ENCODE measurements at places on chromosomes 5 and 9.

DNA sequence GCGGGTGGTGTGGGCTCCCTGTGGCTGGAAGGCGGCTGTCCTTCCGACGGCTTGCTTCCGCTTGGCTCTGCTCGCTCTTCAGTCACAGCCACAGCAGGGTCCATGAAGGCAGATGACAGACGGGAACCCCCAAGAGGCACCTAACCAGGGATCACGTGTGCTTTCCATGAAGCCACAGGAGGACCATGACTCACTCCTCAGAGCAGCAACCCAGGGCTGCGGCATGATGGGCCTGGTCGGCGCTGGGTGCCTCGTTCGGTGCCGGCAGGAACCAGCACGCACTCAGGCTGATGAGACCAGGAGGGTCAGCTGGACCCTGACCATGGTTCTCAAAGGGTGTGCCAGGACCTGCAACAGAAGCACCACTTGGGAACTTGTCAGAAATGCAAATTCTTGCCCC is 32.8 kb upstream of the MED10 start:
- no peak for DNase-seq

- no peak for DNase-seq
These were observed 238.4 kb downstream of the GOLPH3 start for GRCh38 chr5:31935496-31936369.

DNA sequence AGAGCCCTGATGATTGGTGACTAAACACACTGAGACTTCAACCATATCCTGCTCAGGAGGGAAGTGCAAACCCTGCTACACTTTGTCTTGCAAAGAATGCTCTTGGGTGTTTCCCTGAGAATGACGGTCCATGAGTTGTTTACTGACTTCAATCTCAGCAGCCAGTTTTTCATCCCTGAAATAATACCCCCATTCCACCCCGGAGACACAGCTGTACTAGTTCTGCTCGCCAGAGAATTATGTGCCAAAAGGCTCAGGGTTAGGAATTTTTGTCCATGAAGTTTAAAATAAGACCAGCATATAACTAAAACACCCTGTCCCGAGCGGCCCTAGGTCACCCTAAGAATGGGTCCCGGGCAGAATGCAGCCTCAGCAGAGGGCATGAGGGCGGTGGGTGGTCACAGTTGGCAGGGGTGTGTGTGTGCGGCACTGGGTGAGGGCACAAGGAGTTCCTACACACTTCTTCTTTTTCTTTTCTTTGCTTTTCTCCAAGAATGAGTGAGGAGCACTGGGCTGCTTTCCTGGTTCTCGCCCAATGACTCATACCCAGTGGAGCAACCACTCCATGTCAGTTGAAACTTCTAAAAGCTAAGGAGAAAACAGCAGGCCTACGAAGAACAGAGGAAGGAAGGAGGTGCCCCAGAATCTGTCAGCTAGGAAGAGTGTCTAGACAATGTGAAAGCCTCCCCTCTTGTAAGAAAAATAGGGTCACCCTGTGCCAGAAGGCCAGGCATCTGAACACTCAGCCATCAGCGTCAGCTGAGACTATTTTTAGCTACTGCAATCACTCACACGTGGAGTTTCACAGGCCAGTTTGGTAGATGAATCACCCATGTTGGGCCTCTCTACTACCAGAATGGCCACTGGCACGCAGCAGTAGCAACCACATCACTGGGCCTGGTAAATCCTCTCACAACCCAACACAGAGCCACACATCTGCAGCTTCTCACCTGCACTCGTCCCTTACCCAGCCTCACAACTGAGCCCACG is 105.9 kb downstream of the DPYSL3 start:
- no peak for DNase-seq

- no peak for DNase-seq
These were observed 7.7 kb upstream of the ZCCHC10 start for GRCh38 chr5:133034064-133034463.

GRCh38 chr5:15601274-15601673 is 101.3 kb downstream of the FBXL7 start:
- DNase-seq: no peak

DNA sequence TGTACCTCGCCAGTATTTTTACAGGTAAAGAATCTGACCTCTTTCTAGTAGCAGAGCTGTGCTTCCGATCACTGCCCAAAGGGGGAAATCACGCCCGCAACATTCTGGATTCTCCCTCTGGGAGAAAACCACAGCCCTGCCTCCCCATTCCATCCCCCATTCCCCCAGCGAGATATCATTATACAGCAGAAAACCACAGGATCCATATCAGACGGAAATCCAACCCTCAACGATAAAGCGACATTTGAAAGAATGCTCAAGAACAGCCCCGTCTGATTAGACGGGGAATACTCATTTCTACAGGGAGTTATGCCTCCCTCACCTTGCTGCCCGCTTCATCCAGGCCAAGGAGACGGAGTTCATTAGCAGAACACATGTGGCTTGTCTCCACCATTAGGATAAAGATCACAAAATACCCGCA is 172.8 kb downstream of the COL23A1 start:
- DNase-seq: no peak

DNA sequence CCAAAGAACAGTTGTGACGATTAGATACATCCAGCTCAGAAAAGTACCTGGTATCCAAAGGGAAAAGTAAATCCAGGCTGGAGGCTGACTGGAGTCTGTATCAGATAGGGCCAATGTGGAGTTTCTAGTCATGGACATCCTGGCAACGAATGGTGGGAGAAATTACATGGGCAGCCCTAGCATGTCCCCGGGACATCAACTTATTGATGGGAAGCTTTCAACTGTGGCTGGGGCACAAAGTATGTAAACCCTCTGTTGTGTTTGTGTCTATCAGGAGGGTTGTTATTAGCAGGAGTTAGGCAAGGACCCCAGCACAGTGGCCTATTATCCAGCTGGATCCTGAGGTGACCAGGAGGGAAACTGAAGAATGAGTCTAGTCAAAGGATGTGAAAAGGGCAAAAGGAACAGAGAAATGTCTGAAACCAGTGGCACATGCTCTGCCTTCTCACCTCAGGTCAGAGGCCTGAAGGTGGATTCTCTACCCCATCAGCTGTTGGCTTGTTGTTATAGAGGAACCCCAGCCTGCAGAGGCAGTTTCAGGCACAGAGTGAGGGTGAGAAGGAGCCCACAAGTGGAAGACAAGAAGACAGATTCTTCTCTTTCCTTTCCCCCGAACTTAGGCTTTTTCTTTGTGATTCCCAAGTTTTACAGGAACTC is 19.9 kb downstream of the IFNW1 start:
- no peak for DNase-seq

DNA sequence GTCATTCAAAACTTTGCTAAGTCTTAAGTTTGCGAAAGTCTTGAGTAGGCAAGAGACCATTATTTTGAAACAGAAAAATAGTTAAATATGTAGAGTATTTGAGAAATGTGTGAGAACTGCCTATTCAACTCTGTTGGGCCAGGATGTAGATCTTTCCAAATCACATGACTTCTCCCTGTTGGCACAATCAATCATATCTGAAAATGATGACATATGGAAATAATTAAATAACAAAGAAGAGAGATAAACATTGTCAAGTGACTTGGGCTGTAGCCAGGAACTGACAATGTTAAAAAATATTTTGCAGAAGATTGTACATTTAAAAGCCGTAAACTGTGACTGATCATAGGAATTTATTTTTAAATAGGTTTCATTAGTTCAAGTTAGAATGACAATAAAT is 104.6 kb upstream of the IL6ST start:
- DNase-seq: no peak

GRCh38 chr5:3350781-3351180 is 244.9 kb upstream of the IRX1 start:
- peak; percentile 42 for DNase-seq

- no peak for DNase-seq
These were observed 22.4 kb downstream of the ABITRAM start for GRCh38 chr9:108956631-108957026.

DNA sequence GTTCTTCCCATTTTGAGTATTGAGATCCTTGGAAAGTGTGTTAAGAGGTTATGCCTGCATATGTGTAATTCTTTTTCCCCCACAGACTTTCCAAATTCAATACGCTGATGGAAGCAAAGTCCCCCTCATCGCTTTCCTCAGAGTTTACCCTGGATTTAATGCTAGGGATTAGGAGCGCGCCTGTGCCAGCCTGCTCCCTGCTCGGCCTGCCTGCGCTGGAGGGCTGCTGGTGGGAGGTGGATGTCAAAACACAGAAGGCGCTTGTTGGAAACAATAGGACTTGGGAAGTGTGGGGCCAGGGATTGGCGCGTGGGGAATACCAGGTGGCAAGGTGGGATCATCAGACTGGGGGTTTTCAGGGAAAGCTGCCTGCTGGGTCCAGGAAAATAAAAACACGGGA is 39.8 kb upstream of the PTCH1 start:
- no peak for DNase-seq

DNA sequence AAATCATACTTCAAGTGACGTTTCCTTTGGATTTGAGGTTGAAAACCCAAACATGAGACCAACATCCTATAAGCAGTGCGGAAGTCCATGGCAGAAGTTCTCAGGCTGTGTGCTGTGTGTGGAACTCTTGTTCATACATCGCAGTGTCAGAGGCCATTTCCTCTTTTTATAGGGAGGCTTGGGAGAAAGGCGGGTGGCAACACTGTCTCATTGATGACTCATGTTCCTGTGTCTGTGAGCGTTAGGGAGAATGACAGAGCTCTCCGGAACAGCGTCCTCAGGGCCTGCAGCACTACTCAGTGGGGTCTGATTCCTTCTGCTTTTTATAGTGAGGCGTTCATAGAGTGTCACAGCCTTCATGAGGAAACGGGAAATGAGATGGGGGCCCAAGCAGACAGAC is 98.8 kb upstream of the BASP1 start:
- no peak for DNase-seq

DNA sequence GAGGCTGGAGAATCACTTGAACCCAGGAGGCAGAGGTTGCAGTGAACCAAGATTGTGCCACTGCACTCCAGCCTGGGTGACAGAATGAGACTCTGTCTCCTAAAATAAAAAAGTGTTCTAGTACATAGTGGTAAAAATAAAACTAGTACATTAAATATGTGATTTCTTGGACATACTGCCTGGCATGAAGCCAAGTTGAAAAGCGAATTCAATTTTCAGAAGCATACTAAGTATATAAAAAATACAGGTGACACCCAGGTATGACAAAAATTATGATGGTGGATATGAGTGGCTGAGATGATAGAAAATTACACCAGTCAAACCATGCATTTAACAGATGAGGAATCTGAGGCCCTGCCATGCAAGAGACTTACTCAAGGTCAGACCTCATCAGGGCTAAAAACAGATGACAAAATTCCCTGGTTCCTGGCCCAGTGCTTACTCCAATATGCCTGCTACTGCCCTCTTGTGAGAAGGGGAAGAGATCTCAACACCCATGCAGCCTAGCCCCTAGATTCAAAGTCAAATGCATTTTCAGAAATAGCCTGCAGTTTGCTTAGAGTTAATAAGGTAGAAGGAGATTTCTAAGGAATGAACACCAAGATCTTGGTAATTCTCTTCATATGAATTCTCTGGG is 46.6 kb upstream of the GNPDA1 start:
- DNase-seq: no peak

DNA sequence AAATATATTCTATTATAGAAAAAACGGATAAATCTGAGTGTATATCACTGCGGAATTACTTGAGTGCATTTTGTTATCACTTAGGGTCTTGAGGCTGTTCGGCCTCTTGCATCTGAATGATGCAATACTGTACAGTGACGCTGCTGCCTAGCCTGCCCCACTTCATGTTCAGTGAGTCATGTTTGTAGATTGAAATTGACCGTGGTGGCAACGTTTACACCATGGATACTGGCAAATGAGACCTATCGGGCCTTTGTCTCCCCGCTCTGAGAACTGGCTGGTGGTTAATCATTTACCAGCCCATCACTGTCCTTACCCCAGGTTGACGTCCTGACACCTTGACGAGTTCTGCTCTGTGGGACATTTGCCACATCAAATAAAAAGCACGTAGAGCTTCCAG is 510.1 kb upstream of the ADAMTS16 start:
- no peak for DNase-seq

DNA sequence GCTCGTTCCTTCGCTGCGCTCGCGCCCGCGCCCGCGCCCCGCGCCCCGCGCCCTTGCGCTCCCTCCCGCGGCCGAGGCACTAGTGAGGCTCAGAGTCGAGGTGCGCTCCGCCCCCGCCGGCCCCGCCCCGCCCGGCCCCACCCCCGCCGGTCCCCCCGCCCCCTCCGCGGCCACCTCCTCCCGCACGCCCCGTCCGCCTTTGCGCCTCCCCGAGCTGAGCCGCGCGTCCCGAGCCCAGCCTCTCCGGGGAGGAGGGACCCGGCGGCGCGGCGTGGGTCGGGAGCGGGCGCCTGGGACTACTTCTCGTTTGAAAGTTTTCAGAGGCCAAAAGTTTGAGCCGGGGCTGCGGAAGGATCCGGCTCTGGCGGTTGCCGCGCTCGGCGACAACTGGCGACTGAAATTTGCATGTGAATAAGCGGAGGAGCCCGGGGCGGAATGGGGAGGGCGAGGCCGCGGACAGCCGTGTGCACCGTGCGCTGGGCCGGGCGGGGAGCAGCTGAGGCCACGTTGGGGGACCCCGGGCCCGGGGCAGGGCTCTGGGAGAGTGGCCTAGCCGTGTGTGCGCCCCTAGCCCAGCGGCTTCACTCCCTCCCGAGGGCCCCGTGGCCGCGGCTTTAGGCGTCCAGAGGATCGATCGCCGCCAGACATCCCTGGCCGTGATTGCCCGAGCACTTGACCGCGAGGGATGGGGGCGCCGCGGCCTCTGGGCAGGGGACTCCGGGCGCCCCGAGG is at the start of gene NOTCH1:
NOTCH1 (minus strand) TSS at position 84 of the 732 bp plus-strand sequence. CDS start 262 bp downstream, outside the sequence.
- no peak for DNase-seq

DNA sequence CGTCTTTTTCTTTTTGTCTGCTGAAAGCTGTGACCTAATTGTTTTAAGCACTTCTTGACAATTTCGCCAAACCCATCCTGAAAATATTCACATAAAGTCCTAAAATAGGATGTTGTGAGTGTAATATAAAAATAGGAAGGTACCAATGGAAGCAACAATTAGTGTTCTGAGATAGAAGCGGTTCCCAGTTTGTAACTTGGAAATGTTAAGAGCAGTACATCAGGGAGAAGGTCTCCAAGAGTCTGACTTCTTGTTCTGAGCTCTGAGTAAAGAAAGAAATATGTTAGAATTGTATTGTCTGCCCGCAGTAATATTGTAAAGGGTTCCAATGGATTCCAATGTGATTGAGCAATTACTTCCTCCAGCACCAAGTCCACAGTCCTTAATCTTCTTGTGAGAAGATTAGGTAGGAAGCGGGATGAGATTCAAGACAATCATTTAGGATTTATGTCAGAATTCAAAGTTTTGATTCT is 3.9 kb downstream of the VCAN start:
- no peak for DNase-seq

- DNase-seq: no peak
These were observed 111.6 kb downstream of the PRELID2 start for GRCh38 chr5:145723516-145723915.

- DNase-seq: no peak
These were observed 13.3 kb downstream of the NUP214 start for GRCh38 chr9:131138676-131139075.

- DNase-seq: no peak
These were observed 586 bp upstream of the FCHO2 start for GRCh38 chr5:72955143-72955767.
